Right forelimb (tissue), 1 donor: ENCODE measurements at places on chromosomes 11 and 22.

- DNase-seq = no peak
Observed at GRCh38 chr11:1691878-1692707, 4.9 kb upstream of the KRTAP5-6 start.

DNA sequence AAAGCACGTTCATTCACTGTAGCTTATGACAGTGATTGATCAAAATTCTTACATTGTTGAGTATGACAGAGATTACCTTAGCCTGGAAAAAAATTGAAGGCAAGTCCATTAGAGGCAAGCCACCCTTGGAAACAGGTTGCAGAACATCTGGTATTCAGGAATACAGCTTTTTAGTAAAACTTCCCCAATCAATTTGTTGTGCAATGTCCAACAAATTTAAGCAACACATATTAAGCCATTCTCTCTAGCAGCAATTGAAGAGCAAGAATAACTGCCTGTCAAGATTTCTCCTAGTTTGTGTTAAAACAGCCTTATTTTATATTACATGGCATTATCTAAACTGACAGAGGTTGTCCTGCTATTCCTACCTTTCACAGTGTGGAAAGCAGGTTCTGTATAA, 37.0 kb downstream of the BCL2L13 start:
- no peak for DNase-seq

DNA sequence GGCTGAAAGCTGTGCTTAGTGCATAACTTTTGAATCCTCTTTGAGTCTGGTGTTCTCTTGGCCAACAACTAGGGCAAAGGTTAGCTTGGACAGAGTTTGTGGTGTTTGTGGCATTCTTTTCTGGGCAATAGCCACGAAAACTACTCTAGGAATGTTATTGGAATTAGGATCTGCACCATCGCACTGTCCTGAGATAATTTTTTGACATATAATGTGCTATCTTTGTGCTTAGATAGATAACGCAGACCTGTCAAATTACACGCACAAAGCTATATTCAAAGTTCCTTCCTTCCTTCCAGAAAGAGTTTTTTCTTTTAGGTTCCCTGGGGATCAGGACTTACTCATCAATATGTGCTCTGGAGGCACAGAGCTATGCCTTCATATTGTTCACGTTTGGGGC, 166.8 kb upstream of the MTMR2 start:
- DNase-seq = no peak

- no peak for DNase-seq
Observed at GRCh38 chr11:93983542-93984195, 37.5 kb upstream of the HEPHL1 start.

DNA sequence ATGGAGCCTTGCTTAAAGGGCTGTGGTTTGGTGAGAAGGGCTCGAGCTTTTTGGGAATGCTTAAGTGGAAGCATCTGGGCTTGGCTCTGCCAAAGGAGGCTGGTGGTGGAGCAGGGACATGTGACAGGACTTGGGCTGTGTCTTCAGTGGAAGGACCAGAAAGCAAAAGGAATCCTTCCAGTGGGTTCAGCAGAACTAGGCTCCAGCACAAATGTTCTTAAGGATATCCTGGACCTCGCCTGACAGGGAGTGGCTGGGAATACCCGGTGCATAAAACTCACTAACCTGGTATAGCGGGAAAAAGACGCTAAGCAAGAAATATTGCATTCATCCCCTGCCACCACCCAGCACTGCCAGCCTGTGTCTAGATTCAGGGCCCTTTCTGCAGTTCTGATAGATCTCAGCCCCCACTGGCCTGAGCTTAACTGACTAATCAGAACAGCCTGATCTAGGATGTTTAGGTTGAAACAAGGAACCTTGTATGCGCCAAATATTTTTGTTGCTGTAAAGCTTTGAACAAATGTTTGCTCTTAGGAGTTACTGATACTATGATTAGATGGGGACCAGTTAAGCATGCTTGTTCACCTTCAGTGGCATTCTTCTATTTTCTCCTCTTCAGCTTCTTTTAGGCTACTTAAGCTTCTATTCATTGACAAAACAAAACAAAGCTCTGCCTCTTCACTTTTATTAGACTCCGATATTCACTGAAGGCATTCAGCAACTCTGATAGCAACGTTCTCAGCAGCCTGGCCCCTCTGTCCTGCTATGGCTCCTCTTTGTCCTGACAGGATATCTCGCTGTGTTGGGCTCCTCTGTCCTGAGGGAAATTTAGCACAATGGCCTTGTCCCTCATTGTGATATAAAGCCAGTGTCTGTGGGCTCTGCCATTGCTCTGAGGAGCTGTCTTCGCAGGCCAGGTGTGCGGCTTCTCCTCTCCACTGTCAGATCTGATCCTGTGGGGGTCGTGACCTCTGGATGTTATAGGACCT, 25.0 kb downstream of the PPFIBP2 start:
- DNase-seq = no peak
